ENCODE measurements at places on chromosomes 3 and 15.
A peak's percentile ranks its signal among the peaks of the same experiment; 100 is the strongest.

- DNase-seq: no peak
Measured at GRCh38 chr15:49423901-49424550, 984 bp downstream of the FGF7 start.

DNA sequence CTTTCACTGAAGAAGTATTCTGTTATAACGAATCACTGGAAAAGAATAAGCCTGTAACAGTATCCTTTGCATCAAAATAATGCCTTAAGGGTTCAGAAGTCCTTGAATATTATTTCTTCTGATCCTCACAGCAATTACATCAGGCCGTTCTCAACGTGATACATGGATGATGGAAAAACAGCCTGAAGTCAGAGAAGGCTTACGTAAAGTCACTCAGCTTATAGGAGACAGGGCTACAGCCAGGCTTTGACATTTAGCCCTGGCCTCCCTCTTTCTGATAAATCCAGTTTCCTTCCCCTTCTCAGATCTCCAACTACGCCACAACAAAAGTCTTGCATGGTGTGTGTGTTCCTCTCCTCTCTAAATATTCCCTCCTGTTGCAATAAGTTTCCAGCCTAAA lies 131.9 kb downstream of the ANO10 start:
- no peak for DNase-seq

GRCh38 chr15:25933456-25934158 lies 70.5 kb upstream of the ATP10A start:
- DNase-seq: peak; percentile 91

DNA sequence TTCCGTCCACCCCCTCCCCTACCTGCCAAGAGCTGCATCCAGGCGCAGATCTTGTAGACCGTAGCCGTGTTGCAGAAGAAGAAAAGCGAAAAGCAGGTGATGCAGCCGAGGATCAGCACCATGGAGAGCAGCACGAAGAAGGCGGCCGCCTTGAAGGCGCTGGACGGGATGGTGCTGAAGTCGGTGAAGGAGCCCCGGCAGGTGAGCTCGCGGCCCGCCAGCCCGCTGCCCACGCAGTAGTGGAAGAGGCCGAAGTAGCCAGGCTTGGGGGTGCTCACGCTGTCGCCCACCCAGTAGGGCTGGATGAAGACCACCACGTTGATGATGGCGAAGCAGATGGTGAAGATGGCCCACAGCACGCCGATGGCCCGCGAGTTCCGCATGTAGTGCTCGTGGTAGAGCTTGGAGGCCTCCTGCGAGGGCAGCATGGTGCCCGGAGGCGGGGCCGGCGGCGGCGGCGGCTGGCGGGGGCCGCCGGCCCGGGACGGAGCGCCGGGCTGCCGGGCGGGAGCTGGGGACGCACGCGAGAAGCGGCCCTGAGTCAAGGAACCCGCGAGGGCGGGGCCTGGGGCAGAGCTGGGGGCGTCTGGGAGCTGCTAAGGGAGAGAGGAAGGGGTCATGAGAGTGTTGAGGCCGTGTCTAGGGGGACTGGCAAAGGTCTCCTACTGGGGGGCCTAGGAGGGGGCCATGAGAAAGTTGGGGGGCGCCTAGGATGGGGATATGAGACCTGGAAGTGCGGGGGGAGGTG lies 1.2 kb downstream of the LHFPL4 start:
- DNase-seq: peak; percentile 97

DNA sequence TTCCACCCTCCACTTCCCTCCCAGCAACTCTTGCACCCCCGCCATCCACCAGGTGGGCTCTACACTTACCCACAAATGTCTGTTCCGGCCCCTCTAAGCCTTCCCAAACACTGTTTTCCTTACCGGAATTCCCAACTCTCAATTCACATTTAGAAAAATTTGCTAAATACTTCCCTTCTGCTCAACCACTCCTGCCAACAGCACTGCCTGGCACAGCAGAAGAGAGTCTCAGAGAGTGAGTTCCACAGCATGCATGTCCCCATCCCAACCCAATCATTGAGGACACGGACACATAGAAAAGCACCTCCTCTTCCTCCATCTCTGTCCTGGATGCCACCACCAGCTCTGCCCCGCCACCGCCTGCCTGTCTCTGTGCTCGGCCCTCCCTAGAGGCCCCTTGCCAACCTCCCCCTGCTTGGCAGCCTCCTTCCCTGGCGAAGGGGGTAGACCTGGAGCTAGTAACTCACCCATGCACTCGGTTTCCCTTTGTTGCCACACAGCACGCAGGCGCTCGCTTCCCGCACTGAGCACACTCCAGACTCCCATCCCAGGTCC lies 66.2 kb upstream of the SLC6A1 start:
- peak; percentile 15 for DNase-seq

Data from osteoblast (primary cell).